CD4-positive, alpha-beta T cell (primary cell): ENCODE measurements at places on chromosomes 5 and 9.

- DNase-seq = no peak
Observed at GRCh38 chr5:23208959-23209431, 298.4 kb upstream of the PRDM9 start.

- DNase-seq = no peak
Observed at GRCh38 chr9:76107482-76107881, 217.0 kb downstream of the PCSK5 start.

DNA sequence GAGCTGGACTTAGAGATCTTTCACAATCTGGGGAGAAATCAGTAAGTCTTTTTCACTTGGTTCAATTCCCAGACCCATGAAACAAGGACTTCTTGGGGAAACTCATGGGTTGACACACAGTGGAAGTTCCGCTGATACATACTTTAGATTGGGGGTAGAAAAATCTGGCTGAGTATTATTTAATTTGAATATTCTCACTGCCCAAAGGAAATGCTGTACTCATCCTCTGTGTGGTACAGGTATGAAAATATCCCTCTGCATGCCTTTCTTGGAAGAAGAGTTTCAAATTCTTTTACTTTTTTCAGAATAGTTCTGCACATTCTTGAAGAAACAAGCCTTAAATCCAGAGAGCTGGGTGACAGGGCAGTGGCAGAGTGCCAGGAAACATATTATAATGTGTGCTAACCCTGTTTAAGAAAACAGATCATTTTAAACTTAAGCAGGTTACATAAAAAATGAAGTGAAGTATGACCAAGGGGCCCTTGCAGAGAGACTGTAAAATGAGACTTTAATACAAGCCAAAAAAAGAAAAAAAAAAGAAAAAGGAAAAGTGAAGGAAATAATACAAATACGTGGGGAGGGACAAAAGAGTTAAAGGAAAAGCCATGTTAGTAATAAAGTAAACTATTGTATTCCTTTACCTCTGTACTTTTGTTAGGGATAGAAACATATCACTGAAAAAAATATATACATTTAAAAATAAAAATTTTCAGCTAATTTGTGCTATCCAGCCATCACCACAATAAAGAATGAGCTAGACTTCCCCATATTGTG, 173.4 kb upstream of the NR3C1 start:
- no peak for DNase-seq

GRCh38 chr5:68283766-68284165, 68.2 kb downstream of the PIK3R1 start:
- DNase-seq = no peak

- DNase-seq = no peak
Observed at GRCh38 chr9:21679432-21679831, 123.0 kb upstream of the MTAP start.

GRCh38 chr9:101791938-101792337, 53.5 kb upstream of the GRIN3A start:
- DNase-seq = no peak

- DNase-seq = no peak
Observed at GRCh38 chr5:150065886-150066285, 20.5 kb downstream of the CSF1R start.

- DNase-seq = peak; percentile 11
Observed at GRCh38 chr5:77637170-77637997, 1.1 kb downstream of the OTP start.

DNA sequence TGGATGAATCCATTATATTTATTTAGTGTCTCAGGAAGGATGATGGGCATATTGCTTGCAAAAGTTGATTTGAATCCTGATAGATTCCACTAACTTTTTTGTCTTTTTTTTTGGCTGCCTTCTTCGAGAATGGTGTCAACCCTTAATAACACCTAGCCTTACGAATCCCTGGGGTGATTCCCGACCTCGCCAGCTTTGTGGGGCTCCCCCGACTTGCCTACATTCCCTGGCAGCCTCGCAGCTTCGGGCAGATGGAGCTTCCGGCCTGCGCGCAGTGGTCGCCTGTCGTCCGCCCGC, 366 bp upstream of the DOCK8 start:
- DNase-seq = no peak

GRCh38 chr9:69253057-69253456, 72.0 kb upstream of the ENTREP1 start:
- DNase-seq = no peak
